Hematopoietic multipotent progenitor cell treated with erythropoietin and hydrocortisone succinate and interleukin-3 and kit ligand, for 15 days (in vitro differentiated cells): ENCODE measurements at places on chromosomes 5 and 9.

DNA sequence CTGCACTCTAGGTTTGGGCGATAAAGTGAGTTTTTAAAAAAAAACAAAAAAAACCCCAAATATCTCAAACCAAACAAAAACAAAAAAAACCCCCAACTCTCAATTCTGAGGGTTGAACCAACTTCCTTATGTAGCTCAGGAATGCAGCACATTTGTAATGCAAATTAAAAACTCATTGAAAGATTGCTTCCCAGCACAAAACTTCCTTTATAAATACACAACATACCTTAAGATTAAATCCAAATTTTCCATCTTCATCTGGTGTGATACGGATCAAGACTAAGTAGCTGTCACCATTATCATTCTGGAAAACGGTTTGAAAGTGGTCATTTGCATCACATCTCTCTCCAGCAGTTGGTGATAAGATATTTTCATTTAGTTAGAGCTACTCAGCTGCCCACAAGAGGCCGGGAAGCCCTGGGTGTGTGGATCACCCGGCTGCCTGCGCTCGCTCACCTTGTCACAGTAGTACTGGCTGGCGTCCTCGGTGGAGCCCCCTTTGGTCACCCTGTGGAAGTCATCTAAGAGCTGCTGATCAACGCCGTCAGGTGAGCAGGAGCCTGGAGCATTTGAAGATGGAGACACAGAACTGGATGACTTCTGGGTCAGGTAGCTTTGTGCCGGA is 88.2 kb downstream of the PTPN3 start:
- no peak for DNase-seq

- no peak for DNase-seq
Measured at GRCh38 chr5:73233461-73234203, 60.6 kb downstream of the TMEM174 start.

- no peak for DNase-seq
Measured at GRCh38 chr5:134508521-134509195, 16.8 kb upstream of the JADE2 start.

- DNase-seq: no peak
Measured at GRCh38 chr5:135669416-135669815, 90.6 kb upstream of the CXCL14 start.

DNA sequence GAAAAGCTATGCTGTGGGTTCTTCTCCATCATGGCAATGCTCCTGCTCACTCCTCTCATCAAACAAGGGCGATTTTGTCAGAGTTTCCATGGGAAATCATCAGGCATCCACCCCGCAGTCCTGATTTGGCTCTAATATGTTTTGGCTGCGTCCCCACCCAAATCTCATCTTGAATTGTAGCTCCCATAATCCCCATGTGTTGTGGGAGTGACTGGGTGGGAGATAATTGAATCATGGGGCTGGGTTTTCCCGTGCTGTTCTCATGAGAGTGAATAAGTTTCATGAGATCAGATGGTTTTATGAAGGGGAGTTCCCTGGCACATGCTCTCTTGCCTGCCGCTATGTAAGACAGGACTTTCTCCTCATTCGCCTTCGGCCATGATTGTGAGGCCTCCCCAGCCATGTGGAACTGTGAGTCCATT is 163.8 kb downstream of the GADD45G start:
- no peak for DNase-seq

- no peak for DNase-seq
Measured at GRCh38 chr9:116383936-116384335, 230.3 kb downstream of the PAPPA start.

- DNase-seq: no peak
Measured at GRCh38 chr5:178602752-178603151, 12.6 kb upstream of the COL23A1 start.

DNA sequence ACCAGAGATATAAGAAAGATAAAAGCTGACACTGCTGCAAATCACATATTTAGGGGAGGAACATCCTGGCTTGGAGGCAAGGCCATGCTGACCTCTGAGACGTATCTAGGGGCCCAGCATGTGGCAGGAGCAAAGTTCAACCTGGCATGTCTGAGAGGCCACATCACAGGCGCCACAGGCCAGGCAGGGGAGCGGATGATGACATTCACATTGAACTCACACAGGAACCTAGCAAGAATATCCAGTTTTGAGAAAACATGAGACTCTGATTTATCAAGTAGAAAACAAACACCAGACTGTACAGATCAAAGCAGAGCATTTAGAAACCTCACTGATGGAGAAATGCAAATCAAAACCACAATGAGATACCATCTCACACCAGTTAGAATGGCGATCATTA is 64.2 kb upstream of the STK32A start:
- DNase-seq: no peak

- no peak for DNase-seq
Measured at GRCh38 chr5:32095261-32095671, 78.9 kb downstream of the GOLPH3 start.

- DNase-seq: no peak
Measured at GRCh38 chr9:90020276-90020871, 415.6 kb downstream of the GADD45G start.

DNA sequence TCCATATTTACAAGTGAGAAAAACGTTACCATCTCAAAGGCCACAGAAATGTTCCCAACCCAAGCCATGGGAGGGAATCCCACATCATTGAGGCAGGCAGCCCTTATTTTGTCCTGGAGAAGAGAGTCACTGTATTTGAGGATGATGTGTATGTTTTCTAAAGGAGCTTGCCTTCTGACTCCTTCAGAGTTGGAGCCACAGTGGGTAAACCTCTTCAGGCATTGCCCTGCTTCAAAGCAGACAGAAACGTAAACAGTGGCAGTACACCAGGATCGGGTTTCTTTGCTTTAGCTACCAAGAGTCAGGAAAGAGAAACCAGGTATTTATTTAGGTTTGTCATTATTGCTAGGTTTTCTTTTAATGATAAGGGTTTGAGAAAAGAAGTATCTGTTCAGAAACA is 45.7 kb downstream of the MUSK start:
- DNase-seq: no peak

- DNase-seq: no peak
Measured at GRCh38 chr9:77833561-77834429, 185.7 kb upstream of the GNA14 start.

DNA sequence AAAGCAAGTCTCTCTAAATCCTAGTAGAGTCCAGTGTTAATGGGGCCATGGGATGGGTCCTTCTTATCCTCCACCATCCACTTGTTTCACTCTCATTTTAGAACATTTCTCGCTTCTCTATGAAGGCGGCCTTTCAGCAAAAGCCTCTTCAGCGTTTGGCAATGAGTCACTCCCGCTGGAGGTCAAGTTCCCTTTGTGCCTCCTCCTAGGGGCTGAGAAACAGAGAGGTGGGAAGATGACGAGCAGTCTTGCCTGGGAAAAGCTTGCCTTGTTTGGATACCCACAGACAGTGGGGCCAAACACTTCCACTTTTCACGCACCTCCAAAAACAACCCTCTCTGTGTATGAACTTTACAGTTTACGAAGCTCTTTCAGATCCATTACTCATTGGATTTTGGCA is 168.8 kb downstream of the GABBR2 start:
- no peak for DNase-seq

GRCh38 chr5:55232271-55232984 is 980 bp downstream of the CCNO start:
- no peak for DNase-seq

GRCh38 chr5:157821822-157822622 is 36.9 kb downstream of the CLINT1 start:
- no peak for DNase-seq

DNA sequence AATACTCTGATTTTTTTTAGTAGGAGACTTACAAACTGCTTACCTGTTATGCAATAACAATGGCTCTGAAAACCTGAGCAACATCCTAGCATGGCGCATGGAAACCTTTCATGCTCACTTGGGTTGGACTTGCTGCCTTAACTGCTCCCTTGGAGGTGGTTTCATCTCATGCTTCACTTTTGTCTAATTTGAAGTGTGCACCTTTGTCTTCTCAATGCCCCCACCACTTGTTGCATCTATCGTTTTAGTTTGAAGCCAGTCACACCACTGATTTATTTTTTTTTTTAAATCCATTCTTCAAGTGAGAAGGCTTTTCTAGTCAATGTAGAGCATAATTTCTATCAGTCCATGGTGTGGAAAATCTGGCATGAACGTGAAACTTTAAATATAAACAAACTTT is 63.2 kb downstream of the CFAP90 start:
- no peak for DNase-seq

DNA sequence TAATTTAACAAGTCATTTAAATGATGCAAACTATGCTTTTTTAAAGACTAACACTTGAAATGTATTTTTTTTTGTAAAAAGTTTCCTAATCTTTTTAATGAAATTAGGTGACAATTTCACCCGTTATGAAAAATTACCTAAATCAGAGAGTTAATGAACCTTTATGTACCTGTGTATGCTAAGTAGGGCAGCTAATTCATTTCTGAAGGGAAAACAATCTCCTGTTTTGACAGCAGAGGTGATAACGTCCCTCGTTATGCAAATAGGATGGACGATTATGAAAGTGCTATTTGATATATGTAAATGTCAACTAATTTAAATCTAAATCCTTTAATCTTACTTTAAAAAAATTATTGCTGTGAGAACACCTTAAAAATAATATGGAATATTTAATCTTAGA is 58.8 kb downstream of the MEF2C start:
- DNase-seq: no peak

DNA sequence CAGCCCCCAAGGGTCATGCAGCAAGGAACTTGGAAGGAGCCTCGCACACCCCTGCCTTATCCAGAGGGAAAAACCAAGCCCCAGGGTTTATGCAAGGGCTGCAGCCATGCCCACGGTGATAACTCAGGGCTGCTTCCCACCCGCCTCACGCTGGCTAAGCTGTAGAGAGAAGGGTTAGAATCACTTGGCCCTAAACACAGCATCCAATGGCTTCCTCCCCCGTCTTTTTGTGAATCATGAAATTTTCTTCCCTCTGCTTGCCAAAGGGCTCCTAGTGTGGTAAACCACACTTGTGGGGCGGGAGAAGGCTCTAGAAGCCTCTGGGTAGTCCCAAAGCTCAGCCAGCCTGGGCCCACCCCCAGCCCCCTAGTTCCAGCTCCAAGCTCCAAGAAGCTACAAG is 55.9 kb upstream of the ORM1 start:
- DNase-seq: no peak

DNA sequence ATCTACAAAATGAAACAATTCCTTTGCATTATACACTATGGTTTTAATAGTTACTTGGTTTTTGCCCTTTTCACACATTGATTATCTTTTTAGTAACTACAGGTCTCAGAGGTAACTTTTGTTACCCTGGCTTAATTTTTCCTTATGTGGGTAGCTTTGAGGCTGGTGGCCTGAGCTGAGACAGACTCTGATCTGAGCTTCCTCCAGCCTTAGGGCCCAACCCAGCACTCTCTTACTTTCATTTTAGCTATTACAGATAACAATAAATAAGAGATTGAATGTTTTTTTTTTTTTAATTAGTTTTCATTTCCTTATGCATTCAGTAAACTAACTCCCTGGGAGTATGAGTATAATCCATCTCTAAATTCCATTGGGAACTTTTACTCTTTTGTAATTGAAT is 15.1 kb upstream of the OXCT1 start:
- no peak for DNase-seq

GRCh38 chr5:62737766-62738165 is 159.1 kb downstream of the LRRC70 start:
- no peak for DNase-seq

DNA sequence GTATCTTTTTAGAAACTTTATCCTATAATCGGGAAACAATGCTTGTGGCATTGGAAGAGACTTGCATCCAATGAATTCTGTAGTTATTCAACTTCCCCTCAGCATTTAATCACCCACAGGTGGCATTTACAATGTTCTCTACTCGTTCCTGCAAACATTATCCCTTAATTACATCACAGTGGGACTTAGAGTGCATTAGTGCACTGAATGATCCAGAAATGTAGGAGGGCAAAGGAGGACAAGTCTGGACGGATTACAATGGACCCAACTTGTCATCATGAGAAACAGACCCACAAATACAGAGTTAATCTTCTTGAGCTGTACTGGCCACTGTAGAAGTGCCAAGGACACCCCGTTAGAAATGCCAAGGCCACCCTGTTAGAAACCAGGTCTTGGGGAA is 129.1 kb downstream of the DOCK8 start:
- no peak for DNase-seq
